ENCODE measurements at places on chromosomes 1 and 21. TPM values are rescaled to one million over a fixed set of nuclear protein-coding genes. Genes with fewer than 3 reads are reported as not detected.

- no peaks in the 10 kb centered on the region for H3K36me3 ChIP-seq
- no peak overlapping the region for H3K27ac ChIP-seq
- peaks cover 11% of the 10 kb centered on the region for H3K27me3 ChIP-seq
- no peaks in the 10 kb centered on the region for H3K4me1 ChIP-seq
Observed at GRCh38 chr21:17570786-17571185, 41.9 kb downstream of the BTG3 start.

DNA sequence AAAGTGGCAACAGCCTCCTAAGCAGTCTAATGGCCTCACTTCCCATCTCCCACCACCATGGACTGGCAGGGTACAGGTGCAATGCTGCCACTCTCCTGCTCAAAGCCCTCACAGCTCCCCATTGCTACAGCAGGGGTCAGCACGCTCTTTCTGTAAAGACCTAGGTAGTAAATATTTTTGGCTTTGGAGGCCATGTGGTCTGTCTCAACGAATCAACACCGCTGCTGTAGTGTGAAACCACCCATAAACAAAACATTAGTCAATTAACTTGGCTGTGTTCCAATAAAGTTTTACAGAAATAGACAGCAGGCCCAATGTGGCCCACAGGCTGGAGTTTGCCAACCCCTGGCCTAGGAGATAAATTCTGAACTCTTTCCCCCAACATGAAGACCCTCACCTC is 44.6 kb upstream of the TMEM125 start:
- DNase-seq = no peak
- H3K27me3 ChIP-seq = peaks cover 9% of the 10 kb centered on the region
- H3K27ac ChIP-seq = no peak overlapping the region
- no peak overlapping the region for H3K4me3 ChIP-seq
- no peaks in the 10 kb centered on the region for H3K36me3 ChIP-seq

- DNase-seq = no peak
- no peaks in the 10 kb centered on the region for H3K4me1 ChIP-seq
- H3K36me3 ChIP-seq = no peaks in the 10 kb centered on the region
Observed at GRCh38 chr21:41604583-41605041, 96.7 kb upstream of the TMPRSS2 start.

- no peak overlapping the region for H3K4me3 ChIP-seq
- peak overlapping the region; percentile 85 for H3K27ac ChIP-seq
- H3K4me1 ChIP-seq = peaks cover 63% of the 10 kb centered on the region
- no peak for DNase-seq
- no peaks in the 10 kb centered on the region for H3K27me3 ChIP-seq
- H3K36me3 ChIP-seq = peaks cover 77% of the 10 kb centered on the region
Observed at GRCh38 chr1:84969489-84970250, 27.2 kb downstream of the MCOLN2 start.

The JAM2 gene
- total RNA-seq = 0.28 TPM

The ZNF692 gene
- 87.0 TPM for total RNA-seq

The OR14K1 gene
- total RNA-seq = not detected

GRCh38 chr1:154983776-154984466 is 777 bp downstream of the FLAD1 start:
- DNase-seq = no peak
- H3K4me3 ChIP-seq = no peak overlapping the region
- H3K36me3 ChIP-seq = peaks cover 37% of the 10 kb centered on the region
- H3K27me3 ChIP-seq = no peaks in the 10 kb centered on the region
- H3K27ac ChIP-seq = no peak overlapping the region

GRCh38 chr21:35520302-35520701 is 471.2 kb upstream of the RUNX1 start:
- H3K27ac ChIP-seq = no peak overlapping the region
- no peak overlapping the region for H3K4me3 ChIP-seq
- DNase-seq = no peak
- peaks cover 3% of the 10 kb centered on the region for H3K27me3 ChIP-seq
- H3K36me3 ChIP-seq = no peaks in the 10 kb centered on the region

DNA sequence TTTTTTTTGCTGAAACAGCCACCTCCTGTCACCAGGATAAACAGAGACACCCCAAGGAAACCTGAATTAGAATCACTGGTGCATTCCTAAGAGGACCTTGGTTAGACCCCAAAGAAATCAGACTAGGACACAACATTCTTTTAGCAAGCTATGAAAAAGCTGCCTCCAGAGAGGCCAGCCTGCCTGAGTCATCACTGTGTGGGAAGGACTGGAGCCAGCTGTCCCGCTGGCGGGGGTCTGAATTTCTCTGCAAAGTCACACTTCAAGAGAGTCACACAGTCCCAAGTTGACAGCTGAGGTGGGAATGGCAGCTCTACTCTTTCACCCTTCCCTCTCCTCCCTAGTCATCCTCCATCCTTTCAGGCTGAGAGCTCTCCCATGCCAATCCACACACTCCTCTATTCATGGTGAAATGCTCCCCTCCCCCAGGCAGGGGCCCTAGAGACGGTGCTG is 405.0 kb upstream of the POU3F1 start:
- H3K4me3 ChIP-seq = no peak overlapping the region
- H3K4me1 ChIP-seq = no peaks in the 10 kb centered on the region
- no peaks in the 10 kb centered on the region for H3K36me3 ChIP-seq

The PRAMEF33 gene
- not detected for total RNA-seq

- no peak overlapping the region for H3K4me3 ChIP-seq
- H3K36me3 ChIP-seq = no peaks in the 10 kb centered on the region
- peak overlapping the region; percentile 34 for H3K27ac ChIP-seq
- H3K4me1 ChIP-seq = peaks cover 31% of the 10 kb centered on the region
- H3K27me3 ChIP-seq = no peaks in the 10 kb centered on the region
Observed at GRCh38 chr21:38798481-38798882, 7.2 kb upstream of the ETS2 start.

The TFF2 gene
- total RNA-seq = not detected

The DTL gene
- total RNA-seq = 77.0 TPM

The ANGPTL3 gene
- total RNA-seq = not detected

DNA sequence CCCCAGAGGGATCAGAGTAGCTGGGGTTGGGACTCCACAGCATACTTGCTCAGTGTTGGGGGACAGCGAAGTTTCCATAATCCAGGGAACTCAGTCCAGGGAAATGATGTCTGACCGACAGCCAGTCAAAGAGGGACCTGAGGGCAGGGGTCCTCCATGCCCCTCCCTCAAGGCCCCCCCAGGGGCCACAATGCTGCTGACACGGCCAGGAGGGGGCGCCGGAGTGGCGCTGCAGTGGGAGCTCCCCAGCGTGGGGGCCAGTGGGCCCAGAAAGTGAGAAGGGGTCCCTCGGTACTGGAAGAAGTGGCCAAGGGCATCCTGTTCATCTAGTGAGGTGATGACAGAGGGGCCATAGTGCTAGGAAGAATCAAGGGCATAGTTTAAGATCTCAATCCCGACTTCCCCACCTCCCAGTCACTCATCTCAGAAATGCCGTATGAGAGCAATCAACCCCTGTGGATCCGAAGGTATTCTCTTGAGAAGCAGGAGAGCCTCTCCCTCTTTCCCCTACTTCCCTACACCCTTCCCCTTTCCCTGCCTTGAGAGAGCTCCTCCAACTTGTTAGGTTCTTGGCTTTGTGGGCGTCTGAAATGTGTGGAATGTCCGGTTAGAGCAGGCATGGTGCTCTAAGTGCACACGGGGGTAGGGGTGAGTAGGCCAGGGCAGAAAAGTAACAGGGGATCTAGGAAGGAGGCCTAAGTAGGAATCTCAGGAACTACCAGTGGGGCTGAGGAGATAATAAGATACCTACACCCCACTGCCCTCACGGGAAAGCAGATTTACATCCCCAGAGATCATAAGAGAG is 4.1 kb downstream of the NUDT17 start:
- H3K27me3 ChIP-seq = no peaks in the 10 kb centered on the region
- H3K36me3 ChIP-seq = peaks cover 28% of the 10 kb centered on the region
- no peak for DNase-seq
- H3K4me3 ChIP-seq = no peak overlapping the region
- no peak overlapping the region for H3K27ac ChIP-seq

DNA sequence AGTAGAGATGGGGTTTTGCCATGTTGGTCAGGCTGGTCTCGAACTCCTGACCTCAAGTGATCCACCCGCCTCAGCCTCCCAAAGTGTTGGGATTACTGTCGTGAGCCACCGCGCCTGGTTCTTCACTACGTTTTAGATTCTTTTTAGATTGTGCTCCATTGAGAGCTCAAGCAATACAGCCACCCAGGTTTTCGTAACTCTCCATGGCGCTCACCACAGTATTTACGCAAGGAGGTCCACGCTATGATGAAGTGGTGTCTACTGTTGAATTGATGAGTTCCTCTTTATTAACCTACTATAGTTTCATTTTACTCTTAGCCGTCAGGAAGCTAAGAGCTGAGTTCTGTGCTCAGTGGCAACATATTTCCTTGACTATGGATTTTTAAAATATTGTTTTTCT is 1.8 kb upstream of the KIF1B start:
- H3K27ac ChIP-seq = no peak overlapping the region
- peaks cover 28% of the 10 kb centered on the region for H3K4me1 ChIP-seq
- H3K27me3 ChIP-seq = peaks cover 4% of the 10 kb centered on the region
- DNase-seq = no peak
- H3K4me3 ChIP-seq = no peak overlapping the region

DNA sequence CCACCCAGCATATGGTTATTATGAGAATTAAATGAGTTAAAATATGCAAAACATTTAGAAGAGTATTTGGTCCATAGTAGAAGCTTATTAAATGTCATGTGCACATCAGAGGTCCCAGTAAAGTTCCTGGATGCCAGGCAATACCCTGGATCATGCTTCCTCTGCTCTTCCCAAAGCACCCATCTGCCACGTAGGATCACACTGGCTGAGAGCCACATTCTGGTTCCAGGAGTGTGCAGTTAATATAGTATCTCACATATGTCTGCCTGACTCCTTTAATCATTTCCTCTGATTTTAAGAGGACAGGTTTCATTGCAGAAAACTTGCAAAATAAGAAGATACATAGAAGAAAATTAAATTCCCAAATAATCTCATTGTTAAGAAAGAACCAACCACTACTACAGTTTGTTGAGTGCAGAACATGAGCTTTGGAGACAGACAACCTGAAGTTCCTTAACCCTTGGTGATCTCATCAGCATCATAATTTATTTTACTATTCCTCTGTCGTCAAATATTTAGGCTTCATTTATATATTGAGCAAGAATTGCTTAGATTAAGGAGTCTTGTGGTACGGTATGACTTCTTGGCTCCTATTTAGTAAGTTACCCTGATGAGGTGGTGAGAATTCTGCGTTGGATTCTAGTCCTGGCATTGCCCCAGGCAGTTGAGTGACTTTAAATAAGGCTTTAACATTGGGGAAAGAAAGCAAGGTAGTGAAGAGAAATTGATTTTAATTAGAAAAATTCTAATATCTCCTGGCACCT is 12.3 kb downstream of the SGIP1 start:
- H3K27me3 ChIP-seq = peaks cover 2% of the 10 kb centered on the region
- H3K27ac ChIP-seq = no peak overlapping the region
- no peak overlapping the region for H3K4me3 ChIP-seq
- no peaks in the 10 kb centered on the region for H3K4me1 ChIP-seq
- DNase-seq = no peak

DNA sequence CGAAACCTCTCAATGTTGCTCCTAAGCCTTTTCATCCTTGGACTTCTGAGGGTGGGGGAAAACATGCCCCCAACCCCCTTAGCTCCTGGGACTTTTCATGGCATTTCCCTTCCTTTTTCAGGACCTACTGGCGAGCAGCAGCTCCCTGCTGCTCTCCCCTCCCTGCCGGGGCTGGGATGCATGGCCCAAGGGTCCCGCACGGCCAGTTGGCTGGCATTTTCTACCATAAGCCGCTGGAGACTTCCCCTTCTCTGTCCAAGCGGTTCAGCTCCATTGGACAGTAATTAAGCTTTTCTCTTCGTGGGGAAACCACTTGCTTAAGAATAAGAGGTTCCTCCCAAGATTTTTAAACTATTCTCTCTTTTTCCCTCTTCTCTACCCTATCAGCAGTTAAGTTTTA is 52.8 kb downstream of the FCRL5 start:
- no peak overlapping the region for H3K4me3 ChIP-seq
- DNase-seq = no peak
- peaks cover 14% of the 10 kb centered on the region for H3K27me3 ChIP-seq
- H3K36me3 ChIP-seq = no peaks in the 10 kb centered on the region
- no peak overlapping the region for H3K27ac ChIP-seq

DNA sequence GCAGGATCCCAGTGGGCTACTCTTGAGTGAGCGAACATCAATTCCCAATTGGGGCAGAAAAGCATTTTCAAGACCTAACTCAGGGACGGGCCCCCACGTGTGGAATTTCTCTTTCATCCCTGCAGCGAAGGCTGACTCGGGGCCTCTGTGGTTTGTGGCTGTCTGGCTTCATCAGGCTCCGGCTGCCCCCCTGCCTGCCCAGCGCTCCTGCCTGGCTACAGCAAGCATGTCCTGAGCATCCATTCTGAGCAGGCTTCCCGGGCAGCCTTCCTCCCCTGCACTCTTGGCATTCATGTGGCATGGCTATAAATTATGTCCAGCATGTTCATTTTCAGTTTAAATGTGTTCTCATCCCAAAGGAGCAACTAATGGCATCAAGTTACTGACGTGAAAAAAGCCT is 588.1 kb downstream of the KIF26B start:
- H3K27ac ChIP-seq = no peak overlapping the region
- no peaks in the 10 kb centered on the region for H3K27me3 ChIP-seq
- DNase-seq = no peak
- no peaks in the 10 kb centered on the region for H3K4me1 ChIP-seq
- H3K36me3 ChIP-seq = no peaks in the 10 kb centered on the region
- no peak overlapping the region for H3K4me3 ChIP-seq

DNA sequence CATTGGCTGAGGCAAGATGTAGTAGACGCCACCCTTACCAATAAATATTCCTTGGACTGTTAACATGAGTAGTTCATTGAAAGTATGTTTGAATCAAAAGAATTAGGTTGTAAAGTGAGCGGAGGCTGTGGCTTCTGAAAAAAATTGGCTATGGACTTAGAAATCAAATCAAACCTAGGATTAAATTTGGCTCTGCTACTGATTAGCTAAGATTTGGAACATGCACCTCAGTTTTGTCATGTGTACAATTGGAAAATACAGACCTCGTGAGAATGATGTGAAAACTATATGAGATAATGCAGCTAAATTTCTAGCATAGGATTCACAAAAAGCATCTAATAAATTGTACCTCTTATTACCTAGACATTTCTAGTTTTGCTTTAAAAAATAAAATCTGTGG is 85.3 kb upstream of the USP25 start:
- H3K4me3 ChIP-seq = no peak overlapping the region
- no peaks in the 10 kb centered on the region for H3K27me3 ChIP-seq
- no peak for DNase-seq
- no peaks in the 10 kb centered on the region for H3K36me3 ChIP-seq
- no peaks in the 10 kb centered on the region for H3K4me1 ChIP-seq
- H3K27ac ChIP-seq = no peak overlapping the region

- no peak overlapping the region for H3K27ac ChIP-seq
- no peaks in the 10 kb centered on the region for H3K4me1 ChIP-seq
- no peak overlapping the region for H3K4me3 ChIP-seq
- H3K36me3 ChIP-seq = no peaks in the 10 kb centered on the region
- H3K27me3 ChIP-seq = no peaks in the 10 kb centered on the region
Observed at GRCh38 chr1:5793516-5793915, 198.7 kb downstream of the NPHP4 start.

GRCh38 chr1:104592926-104593325 is 843.2 kb downstream of the AMY1C start:
- H3K36me3 ChIP-seq = no peaks in the 10 kb centered on the region
- H3K27me3 ChIP-seq = no peaks in the 10 kb centered on the region
- no peak overlapping the region for H3K4me3 ChIP-seq

The TCP10L gene
- 1.3 TPM for total RNA-seq

Data from activated T-helper 2 cell treated with anti-CD3 and anti-CD28 coated beads, Interferon-gamma antibody, Interleukin-2, Interleukin-4, amounts not matched to agents 10 μg/mL and 5 μg/mL and 100 μg/mL, durations not matched to agents 14 hours and 24 hours and 36 hours (primary cell).